LNCaP clone FGC (cell line): ENCODE measurements at places on chromosomes 2 and 18.

DNA sequence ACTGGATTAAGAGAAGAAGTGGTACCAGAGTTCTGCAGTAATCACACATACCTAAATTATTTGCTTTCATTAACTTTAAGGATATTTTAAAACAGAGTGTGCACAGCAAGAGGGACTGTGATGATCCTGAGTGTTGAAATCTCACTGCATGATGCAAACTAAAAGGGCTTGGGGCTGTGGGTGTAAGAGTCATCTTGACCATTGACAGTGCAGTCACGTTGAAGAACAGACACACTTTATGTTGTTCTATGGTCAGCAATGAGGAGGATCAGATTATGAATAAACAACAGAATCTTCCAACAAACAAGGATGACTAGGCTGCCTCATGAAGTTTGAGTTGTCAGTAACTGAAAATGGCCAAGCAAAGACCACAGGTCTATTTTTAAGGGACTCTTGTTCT is 87.2 kb upstream of the GALNT5 start:
- no peak for DNase-seq

GRCh38 chr18:7133181-7133580 is 15.6 kb upstream of the LAMA1 start:
- DNase-seq = no peak

DNA sequence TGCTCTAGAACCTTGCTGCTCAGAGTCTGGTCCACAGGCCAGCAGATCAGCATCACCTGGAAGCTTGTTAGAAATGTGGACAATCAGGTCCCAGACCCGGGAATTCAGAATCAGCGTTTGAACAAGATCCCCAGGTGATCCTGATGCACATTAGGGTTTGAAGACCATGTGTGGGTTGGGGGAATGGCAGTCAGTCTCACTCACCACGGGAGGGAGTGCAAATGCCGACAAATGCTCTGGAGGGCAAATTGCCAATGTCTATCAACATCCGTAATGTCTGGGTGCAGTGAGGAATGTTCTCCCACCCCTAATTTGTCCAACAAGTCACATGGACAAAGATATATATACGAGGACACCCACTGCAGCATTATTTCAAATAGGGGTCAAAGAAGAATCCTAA is 34.5 kb downstream of the INPP5D start:
- DNase-seq = no peak

GRCh38 chr2:145258903-145259579 is 739.1 kb upstream of the ZEB2 start:
- DNase-seq = no peak

DNA sequence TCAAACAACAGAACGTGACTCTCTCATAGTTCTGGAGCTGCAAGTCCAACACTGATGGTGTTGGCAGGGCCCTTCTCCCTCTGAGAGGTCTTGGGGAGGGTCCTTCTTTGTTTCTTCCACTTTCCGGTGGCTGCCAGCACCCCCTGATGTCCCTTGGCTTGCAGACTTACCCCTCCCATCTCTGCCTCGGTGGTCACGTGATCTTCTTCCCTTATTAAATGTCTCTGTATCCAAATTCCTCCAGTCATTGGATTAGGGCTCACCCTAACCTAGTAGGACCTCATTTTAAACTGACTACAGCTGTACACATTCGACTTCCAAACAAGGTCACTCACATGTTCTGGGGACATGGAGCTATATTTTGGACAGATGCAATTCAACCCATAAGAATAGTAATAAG is 780.6 kb upstream of the SALL3 start:
- DNase-seq = no peak

DNA sequence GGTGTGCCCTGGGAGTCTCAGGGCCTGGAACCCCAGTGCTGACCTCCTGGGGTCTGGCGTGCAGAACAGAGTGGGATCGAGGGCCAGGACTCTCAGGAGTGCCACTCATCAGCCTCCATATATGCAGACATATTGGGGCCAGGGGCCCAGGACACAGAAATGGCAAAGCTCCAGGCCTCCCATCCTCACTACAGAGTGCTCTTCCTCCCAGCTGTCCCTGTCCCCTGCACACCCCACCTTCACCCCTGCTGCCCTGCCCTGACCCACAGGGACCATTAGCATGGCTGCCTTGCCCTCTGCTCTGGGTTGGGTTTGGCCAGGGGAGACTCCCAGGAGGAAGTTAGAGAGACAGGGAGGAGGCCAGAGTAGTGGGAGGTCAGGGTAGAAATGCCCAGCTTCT is 2.8 kb downstream of the TEX51 start:
- DNase-seq = no peak

DNA sequence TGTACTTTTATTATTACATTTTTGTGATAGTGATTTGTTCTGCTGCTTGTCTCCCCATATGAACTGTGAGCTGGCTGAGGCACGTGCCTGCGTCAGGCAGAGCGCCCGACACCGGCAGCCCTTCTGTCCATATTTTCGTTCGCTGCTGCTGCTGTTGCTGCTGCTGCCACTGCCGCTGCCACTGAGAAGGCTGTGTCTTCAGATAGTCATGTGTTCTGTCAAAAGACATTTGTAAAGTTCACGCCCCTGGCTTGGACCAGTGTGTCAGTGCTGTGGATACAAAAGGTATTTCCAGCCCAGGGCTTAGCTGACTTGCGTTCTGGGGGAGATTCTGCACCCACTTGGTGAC is 47.0 kb downstream of the TWIST2 start:
- no peak for DNase-seq

GRCh38 chr18:22405142-22405541 is 12.6 kb downstream of the CTAGE1 start:
- DNase-seq = no peak

DNA sequence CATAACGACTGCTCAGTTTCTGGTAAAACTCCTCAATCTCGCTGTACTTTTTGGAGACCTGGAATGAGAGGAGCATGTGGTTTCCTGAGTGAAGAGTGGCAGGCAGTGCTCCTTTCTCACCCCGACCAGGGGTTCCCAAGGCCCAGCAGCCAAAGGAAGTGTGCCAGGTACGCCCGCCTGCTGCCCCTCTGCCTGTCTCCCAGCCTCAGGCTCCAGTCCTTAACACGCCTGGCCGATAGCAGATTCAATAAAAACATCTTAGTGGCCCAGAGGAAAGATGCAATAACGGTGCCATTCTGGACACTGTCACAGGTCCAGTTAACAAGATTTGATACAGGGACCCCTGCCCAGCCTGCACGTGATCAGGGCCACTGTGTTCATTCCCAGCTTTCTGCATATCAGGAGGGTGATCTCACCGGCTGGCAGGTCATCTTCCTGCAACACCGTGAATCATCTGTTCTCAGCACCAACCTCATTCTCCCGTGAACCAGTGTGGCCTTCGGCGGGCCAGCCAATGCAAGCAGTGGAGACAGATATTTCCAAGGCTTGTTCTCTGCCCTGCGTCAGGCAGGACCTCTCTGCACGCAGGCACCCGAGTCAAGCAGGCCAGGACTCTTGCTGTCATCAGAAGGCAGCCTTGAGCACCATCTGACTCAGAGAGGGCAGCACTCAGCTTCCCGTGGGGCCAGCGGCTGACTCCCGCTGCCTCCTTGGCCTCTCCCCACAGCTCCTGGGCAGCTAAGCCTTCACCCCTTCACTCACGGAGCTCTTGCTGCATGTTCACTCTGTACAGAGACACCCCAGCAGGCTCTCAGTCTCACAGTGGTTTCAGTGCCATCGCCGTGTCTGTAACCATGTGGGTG is 9.5 kb downstream of the HS1BP3 start:
- no peak for DNase-seq

DNA sequence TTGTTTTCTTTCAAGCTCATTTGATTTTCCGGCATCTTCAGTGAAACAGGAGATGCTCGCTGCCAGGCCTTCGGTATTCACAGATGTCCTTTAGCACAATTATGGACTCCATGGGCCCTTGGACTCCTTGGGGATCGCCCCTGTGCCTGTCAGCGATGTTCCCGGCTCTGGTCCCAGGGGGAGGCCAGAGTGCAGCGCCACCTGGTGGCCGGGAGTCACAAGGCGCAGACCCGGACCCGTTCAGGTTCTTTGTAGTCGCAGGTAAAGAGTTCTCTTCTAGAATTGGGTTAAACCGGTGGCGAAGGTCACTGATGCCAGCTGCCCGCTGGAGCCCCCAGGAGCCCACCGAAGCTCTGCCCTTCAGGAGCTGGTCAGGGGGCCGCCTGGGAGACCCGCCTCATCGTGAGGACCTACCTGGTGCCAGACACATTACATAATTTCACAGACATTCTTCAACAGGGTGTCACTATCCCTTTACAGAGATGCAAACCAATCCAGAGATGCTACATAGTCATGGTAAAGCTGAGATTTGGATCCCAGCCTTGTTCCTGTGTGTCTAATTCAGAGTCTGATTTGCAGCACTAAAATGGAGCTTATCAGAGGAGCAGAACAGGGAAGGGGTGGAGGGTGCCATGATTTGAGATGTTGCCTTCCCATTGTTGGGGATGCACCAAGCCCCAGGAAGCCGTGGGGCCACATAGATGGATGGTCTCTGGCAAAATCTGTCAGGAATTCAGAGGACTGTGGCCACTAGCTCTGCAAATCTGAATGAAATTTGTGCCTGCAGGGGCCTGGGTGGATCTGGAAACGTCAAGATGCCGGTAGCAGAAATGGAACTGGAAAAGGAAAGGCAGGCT is 6.0 kb upstream of the INPP5D start:
- no peak for DNase-seq

- DNase-seq = no peak
Measured at GRCh38 chr2:72950558-72951255, 33.4 kb downstream of the EMX1 start.

GRCh38 chr2:66185497-66186054 is 249.3 kb upstream of the MEIS1 start:
- DNase-seq = no peak

- no peak for DNase-seq
Measured at GRCh38 chr2:105887256-105887655, 142.5 kb downstream of the NCK2 start.

DNA sequence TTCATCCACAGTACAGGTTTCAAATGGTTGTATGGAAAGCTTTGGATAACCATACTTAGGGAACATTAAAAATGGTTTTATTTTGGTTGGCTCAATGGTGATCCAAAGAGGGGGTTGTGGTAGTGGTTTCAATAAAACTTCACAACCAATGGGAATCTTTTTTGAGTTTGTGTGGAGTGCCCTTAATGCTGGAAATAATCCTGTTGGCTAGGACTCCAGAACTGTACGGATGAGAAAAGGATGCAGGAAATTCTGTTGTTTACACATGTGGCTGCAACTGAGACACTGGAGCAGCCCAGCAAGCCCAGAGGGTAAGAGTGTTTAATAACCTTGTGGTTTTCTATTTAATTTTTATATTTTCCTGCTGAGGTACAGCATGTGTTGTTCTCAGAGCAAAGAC is at the start of gene CCDC102B:
CCDC102B (plus strand) TSS at position 210 of the 400 bp plus-strand sequence. CDS start 38,684 bp downstream, outside the sequence.
- DNase-seq = no peak

- DNase-seq = no peak
Measured at GRCh38 chr2:150716186-150716585, 228.7 kb upstream of the RND3 start.

DNA sequence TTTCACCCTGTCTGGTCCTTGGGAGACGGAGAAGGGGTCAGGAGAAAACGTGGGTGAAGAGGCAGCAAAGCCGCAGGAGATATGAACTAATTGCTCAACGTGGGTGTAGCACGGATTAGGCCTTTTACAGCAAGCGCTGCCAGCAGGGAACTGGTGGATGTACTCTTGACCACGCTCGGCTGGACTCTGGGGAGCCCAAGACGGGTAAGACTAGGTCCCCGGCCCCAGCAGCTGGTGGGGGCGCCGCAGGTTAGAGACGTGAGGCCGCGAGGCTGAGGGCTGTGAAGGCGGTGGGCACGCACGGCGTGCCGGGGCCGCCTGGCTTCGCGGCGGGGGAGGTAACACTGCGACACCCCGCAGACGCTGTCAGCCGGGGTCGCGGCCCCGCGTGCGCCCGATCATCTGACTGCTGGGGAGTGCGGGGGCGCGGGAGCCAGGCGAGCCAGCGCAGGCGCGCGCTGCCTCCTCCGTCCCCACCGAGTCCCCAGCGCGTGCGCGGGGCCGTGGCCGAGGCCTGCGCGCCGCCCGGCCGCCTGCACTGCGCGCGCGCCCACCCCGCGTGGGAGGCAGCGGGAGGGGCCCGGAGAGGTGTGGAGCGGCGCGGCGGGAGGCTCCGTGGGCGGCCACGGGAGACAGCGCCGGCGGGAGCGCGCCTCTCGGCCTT is at the start of gene CLIP4:
CLIP4 (plus strand) TSS at position 470 of the 664 bp plus-strand sequence. CDS start 5,974 bp downstream, outside the sequence.
- no peak for DNase-seq

DNA sequence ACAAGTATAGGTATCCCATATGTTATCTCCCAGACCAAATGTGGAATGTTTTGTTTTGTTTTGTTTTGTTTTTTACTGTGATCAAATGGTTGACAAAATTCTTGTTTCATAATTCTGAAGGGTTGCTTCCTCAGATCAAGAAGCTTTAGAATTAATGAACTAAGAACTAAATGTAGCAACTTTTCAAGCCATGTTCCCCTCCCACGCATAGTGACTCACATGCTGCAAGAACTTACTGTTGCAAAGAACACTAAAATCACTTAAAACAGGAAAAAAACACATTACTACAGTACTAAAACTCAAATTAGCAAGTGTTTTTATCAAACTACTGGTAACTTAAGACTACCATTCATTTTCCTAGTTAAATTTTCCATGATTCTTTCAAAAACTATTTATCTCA is 30.6 kb downstream of the HNRNPLL start:
- no peak for DNase-seq

DNA sequence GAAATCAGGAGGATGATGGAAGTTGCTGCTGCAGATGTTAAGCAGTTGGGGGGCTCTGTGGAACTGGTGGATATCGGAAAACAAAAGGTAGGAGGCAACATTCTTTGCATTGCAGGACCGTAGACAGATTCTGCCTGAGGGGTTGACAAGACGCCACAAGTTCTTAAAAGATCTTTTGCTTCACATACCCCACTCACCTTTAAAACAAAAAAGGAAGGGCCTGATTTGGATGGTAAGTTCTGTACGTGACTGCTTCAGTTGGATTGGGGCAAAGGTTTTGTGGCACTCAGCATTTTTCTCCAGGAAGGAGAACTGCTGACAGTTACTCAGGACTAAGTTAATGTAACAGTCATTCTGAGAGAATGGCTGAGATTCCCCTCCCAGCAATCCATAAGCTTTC is 5.2 kb downstream of the CNDP2 start:
- no peak for DNase-seq

DNA sequence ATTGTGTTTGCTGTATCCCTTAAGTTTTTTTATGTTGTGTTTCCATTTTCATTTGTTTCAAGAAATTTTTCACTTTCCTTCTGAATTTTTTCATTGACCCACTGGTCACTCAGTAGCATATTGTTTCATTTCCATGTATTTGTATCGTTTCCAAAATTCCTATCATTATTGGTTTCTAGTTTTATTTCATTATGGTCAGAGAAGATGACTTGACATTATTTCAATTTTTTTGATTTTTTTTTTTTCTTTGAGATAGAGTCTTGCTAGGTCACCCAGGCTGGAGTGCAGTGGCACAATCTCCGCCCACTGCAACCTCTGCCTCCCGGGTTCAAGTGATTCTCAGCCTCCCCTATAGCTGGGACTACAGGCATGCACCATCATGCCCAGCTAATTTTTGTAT is 11.3 kb upstream of the CAB39 start:
- no peak for DNase-seq

GRCh38 chr18:56575819-56576663 is 62.4 kb downstream of the TXNL1 start:
- DNase-seq = no peak
